ENCODE measurements at places on chromosomes 4 and X. TPM values are rescaled to one million over a fixed set of nuclear protein-coding genes. Genes with fewer than 3 reads are reported as not detected.

CXCL10 gene
- total RNA-seq = 0.43 TPM

GAGE12J gene
- not detected for total RNA-seq

RHOH gene
- 0.44 TPM for total RNA-seq

ABCD1 gene
- total RNA-seq = 22.0 TPM

DOK7 gene
- not detected for total RNA-seq

ZCCHC18 gene
- 0.29 TPM for total RNA-seq

C4orf46 gene
- 3.3 TPM for total RNA-seq

PLP1 gene
- total RNA-seq = not detected

TNMD gene
- not detected for total RNA-seq

NWD2 gene
- not detected for total RNA-seq

STBD1 gene
- 4.0 TPM for total RNA-seq

Measured in placental pericyte (primary cell).